ENCODE measurements at places on chromosomes 5 and 9. TPM values are rescaled to one million over a fixed set of nuclear protein-coding genes. Genes with fewer than 3 reads are reported as not detected.

The AHRR gene
- 33.7 TPM for total RNA-seq

The C5orf52 gene
- not detected for total RNA-seq

The PCDHB12 gene
- 2.9 TPM for total RNA-seq

The DAP gene
- 52.9 TPM for total RNA-seq

DNA sequence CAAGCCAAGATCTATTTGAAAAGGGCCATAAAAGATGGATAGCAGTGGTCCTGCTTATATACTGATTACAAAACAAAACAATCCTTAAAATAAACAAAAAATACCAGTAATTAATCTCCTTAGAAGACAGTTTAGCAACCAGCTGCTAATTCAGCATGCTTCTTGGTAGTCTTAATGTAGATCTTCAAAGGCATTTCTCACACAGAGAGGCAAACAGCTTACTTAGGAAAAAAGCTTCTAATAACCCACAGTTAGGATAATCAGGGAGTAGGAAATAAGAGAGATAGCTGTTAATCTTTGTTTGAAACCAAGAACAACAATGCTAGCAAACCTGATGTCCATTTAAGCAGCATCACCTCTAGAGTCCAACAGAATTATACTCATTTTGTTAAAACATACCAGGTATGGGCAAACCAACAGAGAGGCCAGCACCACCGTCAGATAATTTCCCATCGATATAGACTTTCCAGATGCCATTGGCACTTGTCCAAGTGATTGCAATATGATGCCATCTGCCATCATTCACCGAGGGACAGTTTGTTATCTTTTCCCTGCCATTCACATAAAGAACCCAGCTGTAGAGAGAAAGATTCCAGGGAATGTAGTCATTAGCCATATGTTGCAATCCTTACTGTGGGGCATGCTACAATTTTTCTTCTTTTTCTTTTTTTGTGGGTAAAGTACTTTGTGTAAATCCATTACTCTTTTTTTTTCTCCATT lies 105.6 kb upstream of the TXNDC8 start:
- H3K27me3 ChIP-seq: no peaks in the 10 kb centered on the region
- peaks cover 52% of the 10 kb centered on the region for H3K4me1 ChIP-seq
- peak overlapping the region; percentile 89 for H3K27ac ChIP-seq
- H3K4me3 ChIP-seq: peak overlapping the region; percentile 9
- peak; percentile 83 for DNase-seq
- peaks cover 33% of the 10 kb centered on the region for H3K36me3 ChIP-seq

DNA sequence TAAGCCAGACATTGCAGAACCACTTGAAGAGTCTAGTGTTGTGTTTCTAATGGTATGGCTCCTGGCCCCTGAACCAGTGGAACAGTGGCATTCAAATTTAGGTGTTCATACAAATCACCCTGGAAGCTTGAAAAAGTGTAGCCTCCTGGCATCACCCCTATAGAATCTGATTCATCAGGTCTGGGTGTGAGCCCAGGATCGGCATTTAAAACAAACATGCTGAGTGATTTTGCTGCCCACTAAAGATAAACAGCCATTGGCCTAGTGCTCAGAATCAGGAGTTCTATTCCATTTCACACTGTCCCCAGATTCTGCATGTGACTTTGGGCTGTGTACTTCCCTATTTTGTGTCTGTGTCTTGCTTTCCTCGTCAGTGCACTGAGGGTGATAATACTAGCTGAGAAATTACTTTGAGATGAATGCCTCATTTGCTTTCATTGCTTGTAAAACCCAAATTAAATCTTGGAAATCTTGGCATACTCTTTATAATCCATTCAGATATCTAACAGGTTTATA lies 241.5 kb upstream of the CLINT1 start:
- no peaks in the 10 kb centered on the region for H3K27me3 ChIP-seq
- peak; percentile 55 for DNase-seq
- H3K4me1 ChIP-seq: no peaks in the 10 kb centered on the region

GRCh38 chr9:134483361-134484184 lies 157.3 kb downstream of the RXRA start:
- no peak overlapping the region for H3K27ac ChIP-seq
- H3K4me1 ChIP-seq: peaks cover 4% of the 10 kb centered on the region
- no peak overlapping the region for H3K4me3 ChIP-seq
- no peaks in the 10 kb centered on the region for H3K36me3 ChIP-seq
- DNase-seq: no peak

DNA sequence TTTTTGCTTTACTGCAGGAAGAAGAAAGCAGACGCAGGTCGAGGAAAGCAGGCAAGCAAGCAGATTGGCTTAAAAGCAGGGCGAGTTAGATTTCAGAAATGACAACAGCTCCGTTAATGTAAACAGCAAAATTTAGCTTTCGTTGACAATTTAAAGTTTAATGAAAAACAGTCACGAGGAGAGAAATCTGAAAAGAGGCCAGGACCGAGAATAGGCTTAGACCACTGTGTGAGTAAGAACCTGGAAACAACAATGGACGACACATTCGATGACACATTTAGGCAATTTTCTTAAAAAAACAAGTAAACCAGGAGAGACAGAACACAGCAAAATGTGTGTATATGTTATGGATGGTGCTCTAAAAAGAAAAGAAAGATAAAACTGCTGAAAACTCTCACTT lies 155.3 kb downstream of the ISOC1 start:
- no peak overlapping the region for H3K27ac ChIP-seq
- H3K27me3 ChIP-seq: no peaks in the 10 kb centered on the region
- H3K4me1 ChIP-seq: no peaks in the 10 kb centered on the region
- H3K4me3 ChIP-seq: no peak overlapping the region
- H3K36me3 ChIP-seq: no peaks in the 10 kb centered on the region

DNA sequence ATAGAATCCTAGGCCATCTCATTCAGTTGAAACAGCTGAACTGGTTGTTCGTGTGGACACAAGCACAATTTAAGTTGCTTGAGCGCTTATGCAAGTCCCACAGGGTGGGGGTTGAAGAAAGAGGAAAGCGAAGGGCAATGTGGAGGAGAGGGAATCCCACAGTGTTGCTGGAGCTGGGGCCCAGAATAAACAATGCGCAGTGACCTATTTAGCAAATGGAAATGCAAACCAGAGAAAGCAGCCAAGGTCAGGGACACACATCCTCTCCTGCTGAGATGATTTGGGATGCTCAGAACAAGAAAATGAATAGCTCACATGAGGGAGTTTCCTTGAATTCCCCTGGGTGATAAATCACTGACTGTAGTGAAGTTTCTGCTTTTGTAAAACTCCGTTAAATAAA lies 838.3 kb downstream of the TLE4 start:
- H3K4me1 ChIP-seq: no peaks in the 10 kb centered on the region
- no peak for DNase-seq
- no peaks in the 10 kb centered on the region for H3K27me3 ChIP-seq

GRCh38 chr5:136506131-136506530 lies 140.8 kb upstream of the TRPC7 start:
- H3K4me3 ChIP-seq: no peak overlapping the region
- H3K27ac ChIP-seq: no peak overlapping the region
- H3K4me1 ChIP-seq: no peaks in the 10 kb centered on the region
- H3K36me3 ChIP-seq: no peaks in the 10 kb centered on the region
- DNase-seq: no peak

- H3K4me3 ChIP-seq: no peak overlapping the region
- H3K36me3 ChIP-seq: no peaks in the 10 kb centered on the region
- peak; percentile 28 for DNase-seq
- peaks cover 22% of the 10 kb centered on the region for H3K4me1 ChIP-seq
Observed at GRCh38 chr5:71892641-71893365, 173.7 kb downstream of the CARTPT start.

- DNase-seq: no peak
- no peak overlapping the region for H3K27ac ChIP-seq
- H3K4me3 ChIP-seq: no peak overlapping the region
- H3K4me1 ChIP-seq: peaks cover 4% of the 10 kb centered on the region
Observed at GRCh38 chr9:20309124-20309523, 313.2 kb downstream of the MLLT3 start.

- peaks cover 15% of the 10 kb centered on the region for H3K4me1 ChIP-seq
- H3K27me3 ChIP-seq: no peaks in the 10 kb centered on the region
- peak overlapping the region; percentile 69 for H3K27ac ChIP-seq
- no peaks in the 10 kb centered on the region for H3K36me3 ChIP-seq
- peak; percentile 85 for DNase-seq
- H3K4me3 ChIP-seq: peak overlapping the region; percentile 32
Observed at GRCh38 chr9:129023036-129023907, 4.9 kb downstream of the SH3GLB2 start.

GRCh38 chr9:95127249-95128176 lies 190.0 kb downstream of the FANCC start:
- H3K4me3 ChIP-seq: no peak overlapping the region
- 0 out of 2 replicates have a peak, but pooled peaks cover 3% of the 10 kb centered on the region for H3K4me1 ChIP-seq
- H3K36me3 ChIP-seq: no peaks in the 10 kb centered on the region
- peak; percentile 94 for DNase-seq

GRCh38 chr9:137369911-137370764 lies 52.8 kb downstream of the EXD3 start:
- H3K4me1 ChIP-seq: no peaks in the 10 kb centered on the region
- DNase-seq: no peak
- no peaks in the 10 kb centered on the region for H3K27me3 ChIP-seq
- H3K4me3 ChIP-seq: no peak overlapping the region
- H3K27ac ChIP-seq: no peak overlapping the region

GRCh38 chr9:81002906-81003305 lies 686.4 kb downstream of the TLE1 start:
- H3K4me1 ChIP-seq: no peaks in the 10 kb centered on the region
- H3K27ac ChIP-seq: no peak overlapping the region
- no peaks in the 10 kb centered on the region for H3K36me3 ChIP-seq
- DNase-seq: no peak
- no peak overlapping the region for H3K4me3 ChIP-seq

- no peaks in the 10 kb centered on the region for H3K4me1 ChIP-seq
- H3K36me3 ChIP-seq: no peaks in the 10 kb centered on the region
- no peak for DNase-seq
Observed at GRCh38 chr9:30722065-30722464, 1662.4 kb upstream of the ACO1 start.

- H3K27ac ChIP-seq: no peak overlapping the region
- H3K4me3 ChIP-seq: no peak overlapping the region
- H3K27me3 ChIP-seq: no peaks in the 10 kb centered on the region
- no peaks in the 10 kb centered on the region for H3K4me1 ChIP-seq
- no peak for DNase-seq
Observed at GRCh38 chr5:180250329-180250728, 41.3 kb upstream of the RASGEF1C start.

DNA sequence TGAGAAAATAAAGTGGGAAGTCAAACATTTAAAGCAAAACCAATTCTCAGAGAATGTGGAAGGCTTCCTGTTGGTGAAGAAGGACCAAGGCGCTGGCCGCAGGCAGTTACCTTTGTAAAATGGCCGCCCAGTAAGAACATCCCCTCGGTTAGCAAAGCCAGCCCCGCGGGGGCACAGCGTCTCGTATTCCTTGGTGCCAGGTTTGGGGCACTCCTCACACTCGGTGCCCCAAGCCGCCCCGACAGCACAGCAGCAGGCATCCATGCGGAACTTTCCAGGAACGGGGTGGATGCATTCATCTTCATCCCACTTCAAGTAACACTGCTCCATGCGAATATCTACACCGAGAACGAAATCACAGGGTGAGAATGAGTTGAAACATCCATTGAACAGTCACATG lies 192.8 kb downstream of the FBN2 start:
- no peak overlapping the region for H3K27ac ChIP-seq
- H3K4me1 ChIP-seq: no peaks in the 10 kb centered on the region

DNA sequence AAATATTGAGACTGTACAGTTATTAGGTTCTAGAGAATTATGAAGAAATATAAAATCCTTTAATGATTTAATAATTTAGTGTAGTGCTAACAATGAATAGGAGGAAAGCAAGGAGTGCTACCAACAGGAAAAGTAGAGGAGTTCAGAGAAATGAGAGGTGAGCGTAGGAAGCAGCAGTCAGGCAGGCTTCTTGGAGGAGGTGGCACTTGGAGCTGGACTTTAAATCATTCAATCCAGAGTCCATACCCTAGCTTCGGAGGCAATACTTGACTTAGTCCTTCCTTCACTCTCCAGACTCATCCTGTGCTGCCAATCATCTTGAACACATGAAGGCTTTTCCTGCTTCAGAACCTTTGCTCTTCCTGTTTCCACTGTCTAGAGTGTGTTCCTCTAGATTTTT lies 254.3 kb downstream of the GRIA1 start:
- DNase-seq: no peak
- no peaks in the 10 kb centered on the region for H3K36me3 ChIP-seq
- H3K27ac ChIP-seq: no peak overlapping the region
- H3K4me3 ChIP-seq: no peak overlapping the region
- peaks cover 2% of the 10 kb centered on the region for H3K4me1 ChIP-seq
- no peaks in the 10 kb centered on the region for H3K27me3 ChIP-seq

GRCh38 chr5:122089096-122090013 lies 11.3 kb upstream of the LOX start:
- DNase-seq: peak; percentile 93
- H3K27me3 ChIP-seq: no peaks in the 10 kb centered on the region
- peak overlapping the region; percentile 23 for H3K4me3 ChIP-seq
- peak overlapping the region; percentile 94 for H3K27ac ChIP-seq
- no peaks in the 10 kb centered on the region for H3K36me3 ChIP-seq
